ENCODE measurements at places on chromosomes 2 and 18.

DNA sequence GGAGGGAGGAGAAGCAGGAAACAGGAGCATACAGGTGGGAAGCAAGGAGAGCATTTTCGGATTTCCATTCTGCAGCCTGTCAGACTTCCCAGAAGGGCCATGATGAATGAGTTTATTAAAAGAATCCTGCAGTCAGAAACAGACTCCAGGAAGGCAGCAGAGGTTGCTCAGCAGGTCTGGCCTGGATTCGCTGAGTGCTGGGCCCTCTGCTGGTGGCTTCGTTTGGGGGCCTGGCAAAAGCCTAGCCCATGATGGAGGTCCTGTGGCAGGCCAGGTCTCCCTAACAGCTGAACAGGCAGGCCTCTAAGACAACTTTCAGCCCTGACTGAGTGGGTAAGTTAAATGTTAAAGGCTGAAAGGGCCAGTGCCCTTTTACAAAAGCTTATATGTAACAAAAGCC lies 108.2 kb upstream of the CAPN13 start:
- ATAC-seq: no peak

- ATAC-seq: no peak
Observed at GRCh38 chr18:32847691-32848090, 74.9 kb upstream of the KLHL14 start.

DNA sequence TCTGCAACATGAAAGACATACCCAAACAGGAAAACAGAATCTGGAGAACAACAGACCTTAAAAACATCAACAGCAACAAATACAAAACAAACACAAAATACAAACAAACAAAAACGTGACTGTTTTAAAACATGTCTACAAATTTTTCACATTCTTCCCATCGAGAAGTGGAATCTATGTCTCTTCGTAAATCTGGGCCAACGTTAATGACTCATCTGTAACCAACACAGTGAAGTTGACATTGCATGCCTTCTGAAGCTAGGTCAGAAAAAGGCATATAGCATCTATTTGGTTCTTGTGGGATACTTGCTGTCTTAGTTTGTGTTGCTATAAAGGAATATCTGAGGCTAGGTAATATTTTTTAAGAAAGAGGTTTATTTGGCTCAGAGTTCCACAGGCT lies 269.0 kb upstream of the FBXO11 start:
- ATAC-seq: no peak

GRCh38 chr18:59715966-59716369 lies 18.7 kb upstream of the CCBE1 start:
- ATAC-seq: no peak

DNA sequence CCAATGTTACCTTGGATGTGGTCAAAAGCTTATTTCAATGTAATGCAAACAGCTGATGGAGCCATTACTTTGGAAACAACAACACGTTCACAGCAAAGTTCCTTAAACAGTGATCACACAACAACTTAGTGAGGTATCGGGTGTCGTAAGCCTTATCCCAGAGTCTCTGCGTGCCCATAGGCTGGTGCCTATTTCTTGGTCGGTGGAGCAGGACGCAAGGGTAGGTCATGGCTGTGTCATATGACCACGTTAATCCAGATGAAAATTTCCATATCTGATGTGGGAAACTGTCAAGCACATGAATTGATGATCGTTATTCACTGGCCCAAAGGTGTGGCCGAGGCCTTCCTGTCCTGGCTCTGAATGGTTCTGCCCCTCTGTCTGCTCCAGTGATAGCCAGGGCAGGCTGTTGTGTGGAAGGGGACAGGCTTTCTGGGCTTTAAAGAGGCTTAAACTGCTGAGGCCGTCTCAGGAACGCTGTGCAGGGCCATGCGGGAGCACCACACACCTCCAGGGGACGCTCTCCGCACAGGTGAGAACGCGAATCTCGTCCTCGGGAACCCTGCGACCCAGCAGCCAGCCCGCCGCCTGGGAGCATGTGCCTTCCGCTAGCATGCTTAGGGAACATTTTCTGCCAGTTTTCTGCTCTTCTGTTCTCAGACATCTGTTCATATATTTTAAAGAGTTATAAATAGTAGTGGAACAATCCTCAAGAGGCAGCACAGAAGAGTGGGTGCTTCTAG lies 90.6 kb downstream of the KCTD1 start:
- ATAC-seq: no peak

- ATAC-seq: peak; percentile 81
Observed at GRCh38 chr2:7013471-7014160, 96.4 kb downstream of the RNF144A start.

DNA sequence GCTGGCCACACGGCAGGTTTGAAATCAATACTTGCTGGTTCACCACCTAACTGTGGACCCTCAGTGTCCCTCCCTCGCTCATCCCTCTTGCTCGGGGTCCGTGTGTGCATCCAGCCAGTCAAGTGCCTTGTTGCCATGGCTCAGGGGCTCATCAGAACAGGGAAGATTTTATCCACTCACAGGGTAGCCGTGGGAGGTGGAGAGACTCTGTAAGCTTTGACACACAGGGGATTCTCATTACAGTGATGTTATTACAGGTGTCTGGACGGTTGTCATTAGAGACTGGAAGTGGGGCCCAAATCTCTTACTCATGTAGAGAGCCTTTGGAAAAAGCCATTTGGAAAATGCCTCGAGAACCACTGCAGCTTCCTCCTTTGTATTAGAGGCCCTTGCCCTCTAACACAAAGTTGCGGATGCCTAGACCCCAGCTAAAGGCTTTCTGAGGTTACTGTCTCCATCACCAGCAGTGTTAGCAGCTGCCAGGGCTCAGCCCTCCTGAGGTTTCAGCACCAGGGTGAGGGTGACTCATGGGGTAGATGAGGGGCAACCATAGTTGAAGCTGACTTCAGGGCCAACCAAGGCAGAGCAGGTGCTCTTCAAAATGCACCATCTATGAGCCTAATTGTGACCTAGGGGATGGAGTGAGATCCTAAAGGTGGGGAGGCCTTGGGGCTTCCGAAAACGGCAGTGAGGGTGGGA lies 195.6 kb downstream of the CLIP4 start:
- no peak for ATAC-seq

DNA sequence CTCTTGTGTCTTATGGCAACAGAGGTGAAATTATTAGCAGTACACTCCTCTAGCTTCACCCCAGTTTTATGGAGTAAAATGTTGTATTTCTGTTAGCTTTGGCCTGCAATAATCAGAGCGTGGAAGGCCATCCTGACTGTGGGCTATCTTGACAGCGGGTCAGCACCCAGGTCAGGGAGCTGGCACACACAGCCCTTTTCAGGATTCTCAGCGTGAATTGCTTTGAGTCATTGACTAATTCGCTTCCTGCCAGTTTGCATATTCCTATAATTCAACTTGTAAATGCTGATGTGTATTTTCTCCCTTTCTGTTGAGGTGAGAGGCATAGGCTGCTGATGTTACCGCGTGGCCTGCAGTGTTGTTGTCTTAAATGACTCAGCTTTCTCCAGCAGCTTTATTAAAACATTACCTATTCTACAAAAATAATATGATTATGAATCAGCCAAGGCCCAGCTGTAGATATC lies 109.6 kb upstream of the EML6 start:
- ATAC-seq: peak; percentile 54

DNA sequence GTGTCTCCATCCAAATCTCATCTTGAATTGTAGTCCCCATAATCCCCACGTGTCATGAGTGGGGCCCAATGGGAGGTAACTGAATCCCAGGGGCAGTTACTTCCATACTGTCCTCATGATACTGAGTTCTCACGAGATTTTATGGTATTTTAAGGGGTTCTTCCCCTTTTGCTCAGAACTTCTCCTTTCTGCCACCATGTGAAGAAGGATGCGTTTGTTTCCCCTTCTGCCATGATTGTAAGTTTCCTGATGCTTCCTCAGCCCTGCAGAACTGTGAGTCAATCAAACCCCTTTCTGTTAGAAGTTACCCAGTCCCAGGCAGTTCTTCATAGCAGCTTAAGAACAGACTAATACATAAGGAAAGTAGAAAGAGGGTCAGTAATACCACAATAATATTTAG lies 480.4 kb downstream of the KCNJ3 start:
- ATAC-seq: no peak

DNA sequence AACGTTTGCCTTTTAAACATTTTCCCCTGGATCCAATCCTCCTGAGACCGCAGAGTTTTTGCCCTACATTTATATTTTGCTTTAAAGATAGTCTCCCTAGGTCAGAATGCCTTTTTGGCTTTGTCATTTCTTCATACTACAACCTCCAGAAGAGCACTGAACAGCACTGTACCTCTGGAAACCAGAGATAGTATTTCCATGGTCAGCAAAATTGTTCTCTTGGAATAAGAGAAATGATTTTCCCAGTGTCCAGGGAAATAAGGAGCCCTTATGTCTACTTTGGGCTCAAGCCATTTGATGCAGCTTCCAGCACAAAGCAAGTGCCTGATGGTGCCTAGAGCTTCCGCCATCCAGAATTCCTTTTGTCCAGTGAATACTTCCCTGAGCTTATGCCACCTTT lies 75.5 kb upstream of the SP5 start:
- no peak for ATAC-seq

GRCh38 chr2:164754157-164755093 lies 87.2 kb downstream of the COBLL1 start:
- ATAC-seq: peak; percentile 29

GRCh38 chr2:223887127-223887526 lies 49.7 kb upstream of the AP1S3 start:
- no peak for ATAC-seq

- ATAC-seq: peak; percentile 47
Observed at GRCh38 chr2:238159071-238159539, 335 bp downstream of the ERFE start.

DNA sequence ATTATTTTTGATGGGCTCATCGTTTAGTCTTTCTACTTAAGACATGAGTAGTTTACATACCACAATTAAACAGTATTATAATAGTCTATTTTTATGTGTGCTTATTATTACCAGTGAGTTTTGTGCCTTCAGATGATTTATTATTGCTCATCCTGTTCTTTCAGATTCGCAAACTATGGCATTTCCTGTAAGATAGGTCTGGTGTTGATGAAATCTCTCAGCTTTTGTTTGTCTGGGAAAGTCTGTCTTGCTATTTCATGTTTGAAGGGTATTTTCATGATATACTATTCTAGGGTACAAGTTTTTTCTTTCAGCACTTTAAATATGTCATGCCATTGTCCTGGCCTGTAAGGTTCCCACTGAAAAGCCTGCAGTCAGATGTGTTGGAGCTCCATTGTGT lies 101.3 kb downstream of the DNAH7 start:
- ATAC-seq: no peak

GRCh38 chr2:188969236-188969635 lies 4.9 kb upstream of the COL3A1 start:
- no peak for ATAC-seq

Data from activated T-helper 17 cell treated with anti-CD3 and anti-CD28 coated beads, Interleukin-2, amount 50 U/mL, for 72 hours (primary cell).